ENCODE measurements at places on chromosomes 7 and 10. TPM values are rescaled to one million over a fixed set of nuclear protein-coding genes. Genes with fewer than 3 reads are reported as not detected.

PTPRN2 gene
- 0.43 TPM for total RNA-seq

RPEL1 gene
- total RNA-seq: not detected

ADCY1 gene
- 0.05 TPM for total RNA-seq

SLC29A4 gene
- total RNA-seq: 0.34 TPM

PLCE1 gene
- total RNA-seq: 0.03 TPM

FANK1 gene
- 0.37 TPM for total RNA-seq

PNLIPRP2 gene
- total RNA-seq: 0.56 TPM

SH2D4B gene
- total RNA-seq: 0.13 TPM

RBP4 gene
- 1.4 TPM for total RNA-seq

- no peak for DNase-seq
Measured at GRCh38 chr7:70132226-70132851, 534.1 kb downstream of the AUTS2 start.

DNA sequence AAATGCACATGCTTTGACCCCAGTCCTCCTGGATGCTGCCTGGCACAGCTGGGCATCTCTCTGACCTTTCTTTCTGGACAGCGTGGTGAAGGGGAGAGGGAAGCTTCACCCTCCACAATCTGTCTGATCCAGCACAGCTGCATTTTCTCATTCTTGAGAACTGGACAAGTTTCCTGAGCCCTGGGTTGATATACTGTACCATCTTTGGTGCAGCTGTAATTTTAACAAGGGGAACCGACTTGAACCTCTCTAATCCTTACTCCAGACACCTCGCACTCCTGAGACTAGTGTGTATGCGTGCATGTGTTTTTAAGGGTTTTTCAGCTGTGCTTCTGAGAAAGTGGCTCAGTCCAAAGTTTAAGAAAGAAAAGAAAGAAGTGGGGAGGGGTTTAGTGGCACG is 655.7 kb downstream of the INHBA start:
- DNase-seq: no peak

- no peak for DNase-seq
Measured at GRCh38 chr7:146788008-146788407, 671.4 kb downstream of the CNTNAP2 start.

DNA sequence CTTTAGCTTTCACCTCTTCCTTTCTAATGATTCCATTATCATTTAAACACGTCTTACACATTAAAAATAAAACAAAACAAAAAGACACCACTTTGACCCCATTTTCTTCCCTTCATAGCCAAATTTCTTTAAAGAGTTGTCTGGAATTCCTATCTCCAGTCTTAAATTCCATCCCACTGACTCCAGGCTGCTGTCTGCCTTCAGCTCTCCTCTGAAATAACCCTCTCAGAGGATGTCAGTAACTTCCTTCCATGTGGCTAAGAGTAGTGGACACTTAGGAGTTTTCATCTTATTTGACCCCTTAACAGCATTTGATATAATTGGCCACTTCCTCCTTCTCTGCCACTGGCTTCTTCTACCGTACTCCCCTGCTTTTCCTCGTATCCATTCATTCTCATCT is 69.6 kb upstream of the MKX start:
- DNase-seq: no peak

GRCh38 chr10:79274279-79275104 is 72.8 kb upstream of the PPIF start:
- DNase-seq: no peak

- DNase-seq: no peak
Measured at GRCh38 chr7:30351724-30352123, 67.3 kb downstream of the ZNRF2 start.

GRCh38 chr7:72268796-72269195 is 143.3 kb downstream of the CALN1 start:
- no peak for DNase-seq

DNA sequence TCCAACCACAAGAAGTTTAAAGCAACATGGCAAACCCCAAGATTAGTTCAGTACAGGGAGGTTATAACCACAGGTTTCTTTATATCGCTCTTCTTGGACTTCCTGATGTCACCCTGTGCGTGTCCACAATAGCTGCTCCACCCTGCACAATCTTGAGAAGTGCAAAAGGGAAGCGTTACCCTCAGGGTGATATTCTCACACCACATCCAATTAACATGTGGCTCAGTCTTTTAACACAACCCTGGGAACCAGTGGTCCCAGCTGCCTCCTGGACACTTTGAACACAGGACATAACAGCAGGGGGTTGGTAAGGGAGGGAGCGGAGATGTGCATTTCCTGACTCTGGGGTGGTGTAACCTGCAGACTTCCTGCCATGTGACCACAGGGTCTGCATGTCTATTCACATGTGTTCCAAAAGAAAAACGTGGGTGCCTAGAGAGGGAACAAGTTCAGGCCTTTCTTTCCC is 64.6 kb downstream of the GSAP start:
- peak; percentile 9 for DNase-seq

DNA sequence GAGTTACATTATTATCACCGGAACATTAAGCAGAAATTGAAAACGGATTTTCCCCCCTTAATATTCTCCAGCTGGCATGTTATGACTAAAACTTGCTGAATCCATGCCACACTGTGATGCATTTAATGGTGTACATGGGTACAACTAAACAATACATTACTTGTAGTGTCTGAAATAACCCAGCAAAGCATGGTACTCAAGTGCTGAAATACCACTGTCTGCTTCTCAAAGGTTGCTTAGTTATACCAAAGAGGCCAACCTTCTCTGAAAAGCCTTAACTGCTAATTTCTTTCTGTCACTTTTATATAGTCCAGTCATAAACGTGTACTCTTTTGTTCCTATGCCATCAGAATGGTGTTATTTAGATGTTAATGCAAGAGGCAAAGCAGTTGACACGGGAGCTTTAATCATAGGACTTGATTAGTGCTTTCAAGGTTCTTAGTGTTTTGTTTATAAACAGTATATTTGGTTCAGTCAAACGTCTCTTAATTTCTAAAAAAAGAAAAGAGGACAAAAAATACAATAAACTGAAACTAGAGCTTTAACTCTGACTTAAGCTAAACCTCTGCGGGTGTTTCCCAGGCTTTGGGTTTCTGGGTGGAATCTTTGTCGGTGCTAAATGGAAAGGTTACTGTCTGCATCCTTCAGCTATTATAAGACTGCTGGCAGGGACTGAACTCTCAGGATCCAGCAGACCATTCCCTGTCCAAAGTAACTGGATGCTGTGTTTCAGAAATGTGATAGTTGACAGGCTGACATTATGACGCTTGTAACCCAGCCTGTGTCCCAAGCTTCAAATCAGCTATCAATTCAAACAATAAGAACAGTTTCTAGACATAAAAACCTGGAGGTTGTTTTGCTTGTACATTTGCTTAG is 202.6 kb downstream of the PPP1R3A start:
- DNase-seq: no peak

DNA sequence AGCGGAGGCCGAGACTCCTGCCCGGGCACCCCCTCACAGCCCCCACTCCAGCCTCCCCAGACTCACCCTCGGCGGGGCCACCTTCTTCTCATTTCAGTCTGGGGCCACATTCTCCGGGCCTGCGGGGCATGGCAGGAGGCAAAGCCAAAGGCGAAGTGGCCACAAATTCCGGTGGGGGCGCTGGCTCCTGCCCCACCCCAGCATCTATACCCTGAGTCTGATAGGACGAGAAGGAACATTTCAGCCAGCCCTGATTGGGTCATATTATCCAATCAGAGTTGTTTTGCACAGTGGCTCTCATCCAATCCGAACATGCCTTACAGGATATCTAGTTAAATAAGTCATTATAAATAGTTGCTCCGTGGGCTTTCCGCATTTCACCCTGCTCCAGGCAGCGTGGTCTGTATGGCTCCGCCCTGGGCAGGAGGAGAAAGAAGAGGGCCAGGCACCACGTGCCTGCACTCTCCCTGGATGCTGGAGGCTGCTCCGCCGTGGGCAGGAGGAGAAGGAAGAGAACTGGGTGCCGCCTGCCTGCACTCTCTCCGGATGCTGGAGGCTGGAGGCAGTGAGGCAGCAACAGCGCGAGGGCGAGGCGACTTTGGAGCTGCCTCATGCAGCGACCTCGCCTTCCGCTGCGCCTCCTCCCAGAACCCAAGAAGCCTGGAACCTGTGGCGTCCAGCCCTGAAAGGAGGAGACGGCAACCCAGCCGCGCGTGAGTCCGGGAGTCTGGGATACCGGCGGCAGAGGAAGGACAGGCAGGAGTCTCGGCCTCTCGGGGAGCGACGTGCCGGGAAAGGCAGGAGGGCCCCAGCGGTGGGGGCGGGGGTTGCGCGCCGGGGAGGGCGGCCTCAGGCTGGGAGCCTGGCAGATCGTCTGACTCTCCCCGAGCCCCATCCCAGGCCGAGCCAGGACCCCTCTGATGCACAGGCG is 162.9 kb downstream of the ZNF33B start:
- DNase-seq: no peak

DNA sequence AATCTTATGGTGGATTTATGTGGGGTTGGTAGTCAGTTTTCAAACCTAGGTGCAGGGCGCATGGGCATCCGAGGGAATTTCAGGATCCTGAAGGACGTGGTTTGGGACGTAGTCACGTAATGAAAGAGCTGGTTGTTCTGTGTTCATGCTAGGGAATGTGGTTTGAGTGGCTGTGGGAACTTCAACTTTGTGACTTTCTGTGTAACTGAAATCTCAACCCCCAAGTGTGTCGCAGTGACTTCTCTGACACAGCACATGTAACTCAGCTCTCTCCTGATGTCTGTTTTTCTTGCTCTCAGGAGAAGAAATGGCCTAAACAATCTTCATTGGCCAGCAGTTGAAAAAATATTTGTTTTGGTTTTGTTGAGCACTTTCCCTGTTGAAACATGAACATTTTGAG is 199.0 kb downstream of the PTEN start:
- DNase-seq: no peak

DNA sequence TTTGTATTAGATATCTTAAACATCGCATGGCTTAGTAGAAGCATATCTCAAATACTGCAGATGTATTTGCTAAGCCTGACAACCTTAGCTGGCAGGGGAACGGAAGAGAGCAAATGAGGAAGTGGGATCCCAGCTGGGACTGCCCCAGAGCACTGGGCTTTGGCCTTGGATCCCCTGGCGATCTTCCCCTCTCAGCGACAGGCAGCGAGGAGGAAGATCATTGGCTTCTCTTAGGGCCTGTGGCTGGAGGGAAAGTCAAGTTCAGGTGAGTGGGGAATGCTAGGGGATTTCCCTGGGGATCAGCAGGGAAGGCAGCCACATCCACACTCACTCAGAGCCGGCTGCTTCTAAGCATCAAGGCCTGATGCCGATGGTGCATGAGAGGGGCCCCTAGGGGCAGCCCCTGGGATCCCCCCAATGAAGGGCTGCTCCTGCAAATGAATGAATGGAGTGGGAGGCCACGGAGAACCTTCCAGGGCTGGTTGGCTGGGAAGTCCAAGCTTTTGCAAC is 42.0 kb downstream of the LYZL2 start:
- DNase-seq: no peak

DNA sequence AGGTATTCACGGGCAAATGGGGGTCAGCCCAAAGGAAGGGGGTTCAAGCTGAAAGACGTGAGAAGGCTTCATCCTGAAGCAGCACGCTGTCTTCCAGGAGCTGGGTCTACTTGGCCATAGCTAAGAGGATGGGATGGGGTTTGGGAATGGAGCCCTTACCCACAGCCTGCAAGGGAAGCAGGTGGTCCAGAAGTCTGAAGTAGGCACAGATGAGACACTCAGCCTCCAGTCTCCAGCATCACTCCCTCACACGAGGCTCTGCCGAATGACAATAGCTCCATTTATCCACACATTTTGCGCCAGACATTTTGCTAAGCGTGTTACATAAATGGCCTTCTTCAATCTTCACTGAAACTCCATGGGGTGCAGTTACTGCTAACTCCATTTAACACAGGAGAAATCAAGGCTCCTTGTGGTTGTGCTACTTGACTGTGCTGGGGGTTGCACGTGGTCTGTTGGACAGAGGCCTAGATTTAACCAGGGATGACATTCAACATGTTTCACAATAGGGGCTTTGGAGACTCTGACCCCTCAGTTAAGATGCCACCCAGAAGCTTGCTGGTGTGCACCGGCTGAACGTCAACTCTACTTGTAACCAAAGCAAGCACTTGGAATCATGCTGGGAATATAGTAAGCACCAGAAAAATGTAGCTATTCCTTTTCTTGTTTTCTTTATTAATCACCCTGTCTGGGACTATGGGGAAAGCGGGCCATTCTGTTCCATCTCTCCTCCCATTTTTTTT is 85.3 kb downstream of the FAM241B start:
- DNase-seq: no peak

DNA sequence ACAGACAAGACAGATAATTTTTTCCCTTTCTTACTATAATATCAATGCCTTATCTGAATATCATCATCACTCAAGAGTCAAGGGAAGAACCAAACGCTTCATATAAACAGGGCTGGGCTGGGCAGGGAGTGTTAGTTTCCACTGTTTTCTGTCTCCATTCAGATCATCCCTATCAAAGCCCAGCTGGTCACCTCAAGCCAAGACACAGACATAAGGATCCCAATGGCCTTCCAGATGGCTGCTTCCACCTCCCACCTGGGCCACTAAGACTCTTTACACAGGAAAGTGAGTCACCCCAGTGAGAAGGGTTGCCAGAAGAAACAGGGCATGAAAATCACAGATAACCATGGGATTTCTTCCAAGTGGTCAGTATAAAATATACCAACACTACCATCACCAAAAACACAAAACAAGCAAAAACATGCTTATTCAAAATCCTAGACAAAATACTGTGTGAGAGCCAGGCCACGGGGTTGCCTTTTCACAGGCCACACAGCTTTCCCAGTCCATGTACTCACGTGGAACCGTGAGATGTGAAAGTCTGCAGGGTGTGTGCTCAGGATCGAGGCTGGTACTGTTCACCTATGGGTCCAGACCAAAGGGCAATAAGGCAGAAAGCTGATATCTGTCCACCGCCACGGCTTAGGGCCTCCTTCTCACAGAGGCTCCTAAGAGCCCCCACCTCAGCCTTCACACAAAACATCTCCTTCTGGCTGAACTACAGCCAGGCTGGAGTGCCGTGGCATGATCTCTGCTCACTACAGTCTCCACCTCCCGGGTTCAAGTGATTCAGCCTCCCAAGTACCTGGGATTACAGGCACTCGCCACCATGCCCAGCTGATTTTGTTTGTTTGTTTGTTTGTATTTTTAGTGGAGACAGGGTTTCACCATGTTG is 5.7 kb downstream of the PRSS1 start:
- no peak for DNase-seq

DNA sequence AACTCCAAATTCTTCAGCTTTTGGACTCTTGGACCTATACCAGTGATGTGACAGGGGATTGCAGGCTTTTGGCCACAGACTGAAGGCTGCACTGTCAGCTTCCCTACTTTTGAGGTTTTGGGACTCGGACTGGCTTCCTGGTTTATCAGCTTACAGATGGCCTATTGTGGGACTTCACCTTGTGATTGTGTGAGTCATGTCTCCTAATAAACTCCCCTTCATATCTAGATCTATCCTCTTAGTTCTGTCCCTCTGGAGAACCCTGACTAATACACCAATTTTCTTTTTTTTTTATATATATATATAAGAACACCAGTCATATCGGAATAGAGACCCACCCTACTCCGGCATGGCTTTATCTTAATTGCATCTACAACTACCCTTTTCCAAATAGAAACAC is 166.8 kb downstream of the ETV1 start:
- DNase-seq: no peak

GRCh38 chr10:1549591-1550290 is 187.6 kb downstream of the ADARB2 start:
- no peak for DNase-seq

All from activated T-cell treated with anti-CD3 and anti-CD28 coated beads, Interleukin-2, amount 50 U/mL, for 4 hours (primary cell).